ENCODE measurements at places on chromosomes 3 and 15. TPM values are rescaled to one million over a fixed set of nuclear protein-coding genes. Genes with fewer than 3 reads are reported as not detected.
A peak's percentile ranks its signal among the peaks of the same experiment; 100 is the strongest.

The C15orf62 gene
- 2.4 TPM for total RNA-seq

The LRRC31 gene
- total RNA-seq = 1.1 TPM

The C3orf49 gene
- total RNA-seq = not detected

The CCR5 gene
- total RNA-seq = 5.3 TPM

The UBAP1L gene
- 4.1 TPM for total RNA-seq

The SEMA7A gene
- total RNA-seq = 4.6 TPM

The PPM1L gene
- 14.9 TPM for total RNA-seq

The SLC24A5 gene
- total RNA-seq = not detected

The CNTN6 gene
- 10.3 TPM for total RNA-seq

The GOLGA6L4 gene
- total RNA-seq = 1.6 TPM

DNA sequence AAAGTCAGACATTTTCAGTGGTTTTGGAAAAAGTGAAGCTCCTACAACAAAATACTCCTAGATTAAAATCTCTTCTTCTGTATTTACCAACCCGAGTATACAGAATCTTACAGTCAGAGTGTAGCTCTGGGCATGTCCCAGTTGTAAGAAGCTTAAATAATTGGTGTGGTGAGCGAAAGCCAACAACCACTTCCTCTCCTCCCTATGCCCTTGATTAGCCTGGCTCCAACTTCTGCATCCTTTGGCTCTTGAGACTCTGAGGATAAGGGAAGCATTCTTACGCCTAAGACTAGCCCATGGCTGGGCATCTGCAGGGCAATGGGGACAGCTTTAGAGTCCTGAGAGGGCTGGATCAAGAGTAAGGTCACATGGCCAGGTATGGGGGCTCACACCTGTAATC is 25.5 kb downstream of the RFT1 start:
- DNase-seq = no peak

- no peak for DNase-seq
These were observed 9.1 kb downstream of the PLXND1 start for GRCh38 chr3:129597087-129597999.

DNA sequence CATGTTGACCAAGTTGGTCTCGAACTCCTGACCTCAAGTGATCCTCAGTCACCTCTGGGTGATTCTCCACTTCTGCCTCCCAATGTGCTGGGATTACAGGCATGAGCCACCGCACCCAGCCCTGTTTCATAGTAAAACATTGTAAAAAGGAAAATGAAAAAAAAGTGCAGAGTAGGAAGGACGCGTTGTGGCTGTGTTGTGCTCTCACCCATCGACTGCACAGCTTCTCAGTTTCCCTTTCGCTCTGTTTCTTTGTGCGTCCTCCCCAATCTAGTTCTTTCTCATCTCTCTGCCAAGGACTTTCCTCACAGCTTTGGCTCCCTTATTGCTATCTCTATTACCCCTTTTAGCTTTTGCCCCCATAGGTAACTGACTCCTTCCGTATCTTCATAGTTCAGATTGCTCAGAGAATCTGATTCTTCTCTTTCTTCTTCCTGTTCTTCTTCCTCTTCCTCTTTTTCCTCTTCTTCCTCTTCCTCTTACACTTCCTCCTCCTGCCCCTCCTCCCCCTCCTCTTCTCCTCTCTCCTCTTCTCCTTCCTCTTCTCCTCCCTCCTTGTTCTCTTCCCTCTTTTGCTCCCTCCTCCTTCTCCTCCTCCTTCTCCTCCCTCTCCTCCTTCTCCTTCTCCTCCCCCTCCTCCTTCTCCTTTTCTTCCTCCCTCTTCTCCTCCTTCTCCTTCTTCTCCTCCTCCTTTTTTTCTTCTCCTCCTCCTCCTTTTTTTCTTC is 81.1 kb upstream of the VGLL4 start:
- DNase-seq = no peak

- DNase-seq = no peak
These were observed 200.9 kb downstream of the MCTP2 start for GRCh38 chr15:94432279-94432678.

- no peak for DNase-seq
These were observed 61.3 kb downstream of the ABHD2 start for GRCh38 chr15:89149501-89150101.

DNA sequence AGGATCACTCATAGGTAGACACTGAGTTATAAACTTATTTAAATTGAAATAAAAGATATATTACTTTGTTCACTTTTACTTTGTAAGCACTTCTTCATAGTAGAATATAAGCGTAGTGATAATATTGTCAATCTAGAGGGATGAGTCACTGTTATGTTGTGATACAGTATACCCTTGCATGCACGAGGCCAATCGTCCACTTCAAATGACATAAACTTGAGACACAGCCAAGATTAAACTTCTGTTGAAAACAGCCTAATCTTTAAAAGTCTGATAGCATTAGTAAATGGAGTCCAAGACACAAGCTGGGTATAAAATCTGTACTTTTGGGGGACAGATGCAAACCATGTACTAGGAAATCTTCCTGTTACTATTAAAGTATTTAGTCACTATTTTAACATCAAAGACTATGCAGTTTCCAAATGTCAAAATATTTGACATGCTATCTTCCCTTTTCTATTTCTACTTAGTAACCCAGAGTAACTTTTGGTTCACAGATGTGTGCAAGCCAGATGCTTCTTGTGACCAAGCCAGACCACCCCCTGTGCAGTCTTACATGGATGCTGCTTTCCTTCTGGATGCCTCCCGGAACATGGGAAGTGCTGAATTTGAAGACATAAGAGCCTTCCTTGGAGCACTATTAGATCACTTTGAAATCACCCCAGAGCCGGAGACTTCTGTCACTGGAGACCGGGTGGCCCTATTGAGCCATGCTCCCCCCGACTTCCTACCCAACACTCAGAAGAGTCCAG is 85.3 kb downstream of the PIK3R4 start:
- no peak for DNase-seq

DNA sequence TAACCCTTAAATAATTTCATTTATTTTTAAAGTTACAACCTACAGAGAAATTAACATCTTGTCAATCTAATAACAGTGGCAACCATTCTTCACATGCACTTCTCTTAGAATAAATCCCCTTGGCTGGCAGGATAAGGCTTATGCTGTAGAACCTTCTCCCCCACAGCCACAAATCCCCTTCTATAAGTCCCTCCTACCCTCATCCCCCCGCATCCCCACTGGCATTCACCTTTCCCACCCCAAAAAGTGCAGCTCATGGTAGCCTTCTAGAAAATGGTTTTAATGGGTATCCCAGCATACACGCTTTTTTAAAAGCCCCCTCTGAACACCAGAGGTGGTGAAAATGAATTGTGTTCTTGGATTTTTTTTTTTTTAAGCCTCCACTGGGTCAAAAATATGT is 49.2 kb downstream of the CAPN7 start:
- DNase-seq = no peak

DNA sequence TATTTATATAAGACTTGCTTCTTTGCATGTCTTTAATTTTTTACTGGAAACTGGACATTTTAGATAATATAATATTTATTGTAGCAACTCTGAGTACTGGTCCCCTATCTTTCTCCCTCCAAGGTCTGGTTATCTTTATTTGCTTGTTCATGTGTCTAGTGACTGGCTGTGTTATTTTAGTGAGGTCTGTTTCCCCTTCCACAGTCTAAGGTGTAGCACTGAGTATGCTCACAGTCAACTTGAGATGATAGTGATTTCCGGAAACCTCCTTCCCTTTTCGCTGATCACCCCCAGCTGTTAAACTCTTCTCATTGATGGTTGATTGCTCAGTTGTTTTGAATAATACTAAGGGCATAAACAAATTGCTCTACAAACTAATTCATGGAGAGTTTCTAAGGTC is 37.0 kb downstream of the PCNP start:
- DNase-seq = no peak

DNA sequence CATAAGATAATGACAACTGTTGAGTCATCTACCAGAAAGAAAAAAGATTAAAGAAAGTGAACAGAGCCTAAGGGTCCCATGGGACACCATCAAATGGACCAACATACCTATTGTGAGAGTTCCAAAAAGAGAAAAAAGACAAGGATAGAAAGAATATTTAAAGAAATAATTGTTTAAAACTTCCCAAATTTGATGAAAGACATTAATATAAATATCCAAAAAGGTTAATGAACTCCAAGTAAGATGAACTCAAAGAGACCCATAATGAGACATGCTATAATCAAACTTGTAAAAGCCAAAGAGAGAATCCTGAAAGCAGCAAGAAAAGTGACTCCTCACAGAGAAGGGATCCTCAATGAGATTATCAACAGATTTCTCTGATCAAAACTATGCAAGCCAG is 8.9 kb downstream of the NRG4 start:
- DNase-seq = no peak

DNA sequence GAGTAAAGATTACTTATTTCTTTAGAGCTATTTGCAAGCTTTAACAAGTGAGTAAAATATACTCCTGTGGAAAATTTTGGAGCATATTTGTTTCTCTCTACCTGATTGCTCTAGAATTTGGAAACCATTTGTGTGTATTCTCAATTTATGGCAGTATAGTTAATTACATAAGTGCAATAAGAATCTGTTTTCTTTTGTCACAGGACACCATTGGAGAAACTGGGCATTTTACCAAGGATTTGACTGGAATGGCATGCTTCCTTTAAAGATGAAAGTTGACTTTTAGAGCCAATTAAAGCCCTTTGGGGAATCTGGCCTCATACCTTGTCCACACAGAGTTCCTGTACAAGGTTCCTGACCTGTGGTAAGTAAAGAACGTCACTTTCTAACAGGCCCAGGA is 38.4 kb downstream of the PAQR5 start:
- no peak for DNase-seq

- no peak for DNase-seq
These were observed 4.6 kb downstream of the SETD5 start for GRCh38 chr3:9401986-9402385.

- no peak for DNase-seq
These were observed 1229.1 kb downstream of the ROBO2 start for GRCh38 chr3:78268716-78269668.

GRCh38 chr15:66953523-66954229 is 111.7 kb upstream of the SMAD3 start:
- no peak for DNase-seq

GRCh38 chr15:74327756-74328155 is 39.7 kb downstream of the CYP11A1 start:
- DNase-seq = no peak

DNA sequence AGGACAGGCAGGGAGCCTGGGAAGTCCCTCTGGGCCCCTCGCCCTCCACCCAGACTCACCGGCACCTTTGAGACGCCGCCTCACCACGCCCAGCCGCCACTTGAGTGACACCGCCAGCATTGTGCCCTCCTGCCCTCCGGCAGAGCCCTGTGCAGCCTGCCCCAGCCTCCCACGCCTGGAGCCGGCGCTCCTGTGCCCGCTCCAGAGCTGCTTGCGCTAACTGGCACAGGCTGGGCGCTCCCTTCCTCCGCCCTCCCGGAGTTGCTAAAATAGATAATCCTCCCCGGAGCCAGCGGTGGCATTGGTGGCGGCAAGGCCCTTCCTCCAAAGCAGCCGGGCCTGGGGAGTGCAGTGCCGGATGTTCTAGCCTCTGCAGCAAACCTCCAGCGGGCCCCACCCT is 15.7 kb upstream of the GRIP2 start:
- no peak for DNase-seq

DNA sequence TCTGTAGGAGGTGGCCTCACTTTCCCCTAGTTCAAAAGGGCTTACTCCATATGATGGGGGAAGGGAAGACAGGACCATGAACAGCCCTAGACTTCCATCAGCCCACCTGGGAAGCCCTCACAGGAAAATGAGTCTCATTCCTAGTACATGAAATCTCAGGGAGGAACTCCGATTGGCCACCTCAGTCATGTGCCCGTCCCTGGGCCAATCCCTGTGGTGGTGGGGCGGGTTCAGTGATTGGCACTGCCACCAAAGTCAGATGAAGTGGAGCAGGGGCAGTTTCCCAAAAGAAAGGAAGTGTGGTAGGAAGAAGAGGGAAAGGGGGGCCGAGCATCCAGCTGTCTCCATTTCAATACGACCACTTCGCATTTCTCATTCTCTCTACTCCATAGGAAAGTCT is 25.9 kb upstream of the GP9 start:
- no peak for DNase-seq

- DNase-seq = no peak
These were observed 13.9 kb downstream of the ISLR2 start for GRCh38 chr15:74144153-74144775.

DNA sequence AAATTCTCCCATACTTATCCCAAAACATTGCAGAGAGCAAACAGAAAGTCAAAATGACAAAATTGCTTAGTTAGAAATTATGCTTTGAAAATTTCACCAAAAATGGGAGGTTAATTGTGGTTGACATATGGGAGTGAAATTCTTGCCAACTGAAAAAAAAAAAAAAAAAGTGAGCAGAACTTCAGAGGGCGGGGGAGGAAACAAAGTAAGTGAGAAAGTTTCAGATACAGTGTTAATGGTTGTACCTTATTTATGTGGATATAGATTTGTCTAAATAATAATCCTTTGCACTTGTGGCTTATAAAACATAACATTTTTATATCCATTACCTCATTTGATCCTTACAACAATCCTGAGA is 91.5 kb upstream of the RAP2B start:
- DNase-seq = no peak

- DNase-seq = no peak
These were observed 41.9 kb downstream of the LIPC start for GRCh38 chr15:58473724-58474123.

- peak; percentile 49 for DNase-seq
These were observed 4.0 kb downstream of the TRIM71 start for GRCh38 chr3:32821686-32822296.

GRCh38 chr3:58254144-58254543 is 16.6 kb downstream of the ABHD6 start:
- DNase-seq = no peak

DNA sequence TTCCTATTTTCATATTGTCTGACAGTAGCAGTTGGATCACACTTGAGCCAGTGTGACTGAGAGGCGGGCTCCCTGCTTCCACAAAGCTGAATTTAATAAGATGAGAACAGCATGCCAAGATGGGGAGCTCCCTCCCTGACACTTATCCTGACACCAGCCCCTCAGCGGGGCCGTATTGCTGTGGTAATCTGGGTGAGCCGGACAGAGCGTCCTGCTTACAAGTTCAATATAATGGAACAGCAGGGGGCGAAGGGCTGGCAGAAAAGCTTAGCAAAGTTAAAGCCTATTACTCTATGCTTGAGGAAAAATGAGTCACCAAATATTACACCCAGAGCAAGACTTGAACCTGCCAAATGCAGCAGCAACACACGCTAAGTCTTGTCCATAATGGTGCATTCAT is 163.8 kb upstream of the CMC1 start:
- DNase-seq = no peak

All from lower lobe of right lung (tissue), 2 donors.